ENCODE measurements at places on chromosomes 7 and 10.

GRCh38 chr10:68364101-68364886, 31.6 kb upstream of the PBLD start:
- no peak for DNase-seq

DNA sequence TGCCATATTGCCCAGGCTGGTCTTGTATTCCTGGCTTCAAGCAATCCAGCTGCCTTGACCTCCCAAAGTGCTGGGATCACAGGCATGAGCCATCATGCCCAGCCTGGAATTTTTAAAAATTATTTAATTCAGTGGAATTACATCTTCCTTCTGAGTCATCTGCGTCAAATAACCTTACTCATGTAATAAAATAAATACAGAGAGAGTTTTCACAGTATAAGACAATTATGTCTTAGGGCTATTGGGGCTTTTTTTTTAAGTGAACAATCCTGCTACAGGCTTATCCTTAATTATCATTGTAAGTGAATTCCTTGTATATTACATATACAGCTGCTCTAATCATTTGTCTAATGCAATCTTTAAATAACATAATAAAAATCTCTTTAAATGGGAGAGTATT, 108.3 kb downstream of the MAPK8 start:
- DNase-seq: no peak

DNA sequence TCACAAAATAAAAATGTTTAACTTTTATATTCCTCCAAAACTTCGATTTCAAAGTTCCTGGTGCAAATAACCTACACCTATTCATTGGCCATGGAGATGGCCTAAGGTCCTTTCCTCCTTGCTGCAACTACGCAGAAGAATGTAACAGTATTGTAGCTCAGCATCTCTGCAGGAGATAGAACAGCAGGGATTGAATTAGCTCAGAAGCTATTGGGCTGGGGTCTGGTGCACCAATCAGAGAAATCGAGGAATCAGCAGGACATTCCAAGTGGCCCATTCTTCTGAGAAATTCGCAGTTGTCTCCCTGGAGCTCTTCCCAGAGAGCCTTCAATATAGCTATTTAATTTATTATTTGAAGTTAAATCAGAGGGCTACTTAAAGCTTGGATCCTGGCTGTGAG, 560.6 kb downstream of the GATA3 start:
- DNase-seq: no peak

DNA sequence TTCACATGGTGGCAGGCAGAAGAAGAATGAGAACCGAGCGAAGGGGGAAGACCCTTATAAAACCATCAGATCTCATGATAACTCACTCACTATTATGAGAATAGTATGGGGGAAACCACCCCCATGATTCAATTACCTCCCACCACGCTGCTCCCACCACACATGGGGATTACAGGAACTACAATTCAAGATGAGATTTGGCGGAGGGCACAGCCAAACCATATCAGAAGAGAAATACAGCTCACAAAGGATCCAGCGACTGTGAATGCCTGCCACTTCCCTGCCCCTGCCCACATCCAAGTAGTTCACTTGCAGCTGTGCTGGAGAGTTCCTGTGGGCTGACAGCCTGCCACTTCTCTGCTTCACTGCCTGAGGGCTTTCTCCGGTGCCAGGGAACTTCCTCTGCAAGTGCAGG, 148.7 kb downstream of the C7orf25 start:
- no peak for DNase-seq

DNA sequence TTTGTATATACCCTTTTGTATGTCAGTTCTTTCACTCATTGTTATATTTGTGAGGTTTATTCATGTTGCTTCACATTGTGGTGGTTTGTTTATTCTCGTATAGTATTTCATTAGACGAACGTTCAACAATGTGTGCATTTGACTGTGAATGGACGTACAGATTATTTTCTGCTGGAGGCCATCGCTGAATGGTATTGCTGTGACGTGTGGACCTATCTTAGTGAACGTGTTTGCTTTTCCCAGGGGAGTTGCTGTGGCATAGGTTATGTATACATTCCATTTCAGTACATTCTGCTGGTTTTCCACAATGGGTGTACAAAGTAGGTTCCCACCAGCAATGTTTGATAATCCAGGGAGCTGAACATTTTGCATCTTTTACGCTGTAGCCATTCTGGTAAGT, 31.1 kb upstream of the PLEKHS1 start:
- DNase-seq: no peak

- DNase-seq: no peak
Measured at GRCh38 chr10:12180221-12180974, 15.3 kb downstream of the NUDT5 start.

- no peak for DNase-seq
Measured at GRCh38 chr7:75953931-75954330, 39.0 kb downstream of the POR start.

DNA sequence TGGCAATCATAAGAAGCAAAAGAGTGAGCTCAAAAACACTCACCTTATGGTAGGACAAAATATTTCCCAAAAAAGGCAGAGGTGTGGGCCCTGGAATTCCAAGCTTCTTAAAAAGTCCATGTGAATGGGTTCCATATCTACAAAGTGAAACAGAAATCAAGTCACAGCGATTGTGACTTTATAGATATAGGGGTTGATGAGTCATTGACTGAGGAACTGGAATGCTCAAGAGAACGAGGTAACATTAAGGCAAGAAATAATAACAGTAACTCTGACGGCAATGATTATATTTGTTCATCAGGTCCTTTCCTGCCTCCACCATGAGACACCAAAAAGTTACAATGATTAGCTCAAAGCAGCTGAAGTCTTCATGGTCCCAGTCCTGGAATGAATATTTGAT, 4.0 kb downstream of the CYP3A4 start:
- DNase-seq: no peak

- DNase-seq: no peak
Measured at GRCh38 chr7:70738151-70738885, 393.6 kb upstream of the GALNT17 start.

DNA sequence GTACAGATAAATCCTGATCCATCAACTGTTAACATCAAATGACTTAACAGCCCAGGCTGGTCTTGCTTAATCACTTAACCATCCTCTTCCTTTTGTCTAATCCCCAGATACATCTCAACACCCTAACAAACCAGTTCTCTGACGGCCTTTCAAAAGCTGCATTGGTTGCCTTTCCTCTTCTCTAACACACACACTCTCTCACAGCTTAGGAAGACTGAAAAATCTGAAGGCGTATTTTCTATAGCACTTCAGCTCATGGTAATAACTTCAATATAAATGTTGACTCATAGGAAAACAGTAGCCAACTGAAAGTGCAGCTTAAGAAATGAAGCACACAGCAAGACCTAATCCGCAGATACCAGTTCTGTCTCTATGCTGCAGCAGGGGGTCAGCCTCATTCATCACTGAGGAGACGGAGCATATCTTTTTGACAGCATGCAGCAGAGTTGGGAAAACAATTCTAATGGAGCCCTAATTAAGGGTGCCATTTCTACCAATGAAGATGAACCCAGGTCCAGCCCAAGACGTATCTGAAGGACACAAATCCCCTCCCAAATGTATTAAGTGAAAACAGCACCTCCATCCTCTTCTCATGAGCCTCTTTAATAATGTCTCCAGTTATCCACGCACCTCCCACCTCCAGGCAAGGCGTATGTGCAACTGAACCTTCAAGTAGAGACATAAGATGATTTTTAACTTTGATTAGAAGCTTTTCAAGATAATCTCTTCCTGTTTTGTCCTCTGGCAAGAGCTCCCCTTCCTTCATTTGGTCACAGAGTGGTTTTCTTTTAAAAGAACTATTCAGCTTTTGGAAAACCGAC, 211.7 kb upstream of the NFE2L3 start:
- DNase-seq: no peak

DNA sequence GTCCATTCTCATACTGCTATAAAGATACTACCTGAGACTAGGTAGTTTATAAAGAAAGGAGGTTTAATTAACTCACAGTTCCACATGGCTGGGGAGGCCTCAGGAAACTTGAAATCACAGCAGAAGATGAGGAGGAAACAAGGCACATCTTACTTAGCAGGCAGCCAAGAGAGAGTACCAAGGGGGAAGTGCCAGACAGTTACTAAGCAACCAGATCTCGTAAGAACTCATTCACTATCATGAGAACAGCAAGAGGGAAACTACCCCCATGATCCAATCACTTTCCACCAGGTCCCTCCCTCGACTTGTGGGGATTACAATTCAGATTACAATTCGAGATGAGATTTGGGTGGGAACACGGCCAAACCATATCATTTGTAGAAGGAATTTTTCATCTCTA, 36.3 kb downstream of the NHLRC2 start:
- DNase-seq: no peak

DNA sequence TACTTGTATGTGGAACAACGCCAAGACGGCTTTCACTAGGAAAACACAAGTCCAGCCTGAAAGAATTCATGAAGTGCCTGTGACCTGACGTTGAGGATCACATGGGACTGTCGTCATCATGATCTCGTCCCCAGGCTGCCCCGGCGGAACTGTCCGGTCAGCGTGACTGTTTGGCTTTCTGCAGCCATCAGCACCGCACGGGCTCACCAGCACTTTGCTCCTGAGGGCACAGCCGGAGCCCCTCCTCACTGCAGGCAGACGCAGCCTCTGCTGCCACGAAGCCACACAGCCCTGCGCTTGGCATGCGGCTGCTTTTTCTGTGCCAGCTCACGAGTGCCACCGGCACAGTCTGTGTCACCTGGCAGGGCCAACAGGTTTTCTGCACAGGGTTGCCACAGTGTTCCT, 9.4 kb upstream of the GET4 start:
- DNase-seq: no peak

DNA sequence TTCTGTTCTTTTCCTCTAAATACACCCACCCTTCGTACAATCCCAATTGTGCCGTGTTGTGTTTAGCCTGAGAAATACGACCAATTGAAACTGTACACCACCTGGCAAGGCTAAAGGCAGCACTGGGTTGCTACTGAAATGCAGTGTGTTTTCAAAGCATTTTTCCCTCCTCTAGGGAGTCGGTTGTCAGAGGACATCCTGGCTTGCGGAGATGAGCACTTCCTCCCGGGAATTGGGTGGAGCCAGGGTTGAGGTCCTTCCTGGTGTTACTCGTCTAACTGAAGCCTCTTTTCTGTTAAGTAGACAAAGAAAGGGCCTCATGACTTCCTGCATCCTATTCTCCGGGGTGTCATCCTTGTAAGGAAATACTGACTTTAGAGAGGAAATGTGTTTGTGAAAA, 133.5 kb downstream of the MTPAP start:
- no peak for DNase-seq

DNA sequence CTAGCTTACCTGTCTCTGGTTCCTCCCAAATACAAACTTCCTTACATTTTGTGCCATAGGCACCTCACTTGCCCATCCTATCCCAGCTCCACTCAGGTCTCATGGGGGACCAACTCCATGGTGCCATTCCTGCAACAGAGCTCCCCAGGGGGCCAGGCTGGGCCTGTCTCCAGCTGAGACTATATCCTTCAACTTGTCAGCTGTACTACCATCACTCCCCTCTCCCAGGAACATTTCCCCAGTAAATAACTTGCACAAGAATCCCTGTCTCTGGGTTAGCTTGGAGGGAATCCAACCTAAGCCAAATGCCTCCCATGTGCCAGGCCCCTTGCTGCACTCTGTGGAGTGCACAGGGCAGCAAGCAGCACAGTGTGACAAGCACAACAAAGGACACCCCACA, 33.2 kb downstream of the FRMPD2 start:
- DNase-seq: no peak

- no peak for DNase-seq
Measured at GRCh38 chr10:43177595-43177994, 39.4 kb downstream of the CSGALNACT2 start.

DNA sequence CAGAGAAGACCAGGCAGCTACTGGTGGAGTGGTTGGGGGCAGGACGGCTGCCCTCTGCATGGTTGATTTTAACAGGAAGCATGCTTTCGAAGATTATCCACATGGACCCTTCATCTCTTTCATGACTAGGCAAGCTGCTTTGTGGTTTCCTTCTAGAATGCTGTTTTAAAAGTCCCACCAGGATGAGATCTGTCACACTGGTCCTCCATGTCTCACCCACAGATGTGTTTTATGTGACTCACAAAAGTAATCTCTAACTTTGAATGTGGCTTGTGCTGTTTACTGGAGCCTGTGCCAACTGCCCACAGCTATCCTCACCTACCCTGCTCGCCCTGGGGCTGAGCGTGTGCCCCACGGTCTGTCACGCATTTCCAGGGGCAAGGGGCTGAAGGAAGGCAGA, 188.8 kb downstream of the GFRA1 start:
- no peak for DNase-seq

Data from NCI-H187 (cell line).